ENCODE measurements at places on chromosomes 2 and 18.

DNA sequence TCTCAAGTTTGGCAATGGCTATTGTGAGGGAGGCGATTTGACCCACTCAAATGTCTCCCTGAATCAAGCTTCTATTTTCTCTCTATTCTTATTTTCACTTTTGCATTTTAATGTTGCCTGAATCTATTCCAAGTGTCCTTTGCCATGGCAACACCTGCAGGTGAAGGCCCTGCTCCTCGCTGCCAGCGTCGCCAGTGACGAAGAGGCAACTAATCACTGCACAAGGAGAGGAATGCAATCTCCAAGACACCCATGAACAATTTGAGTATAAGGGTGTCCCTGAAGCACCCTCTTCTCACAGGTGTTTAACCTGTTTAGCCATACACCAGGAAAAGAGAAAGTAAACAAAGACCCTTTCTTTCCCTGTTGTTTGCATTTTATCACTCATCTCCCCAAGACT lies 165.6 kb upstream of the VRK2 start:
- DNase-seq, result no peak

DNA sequence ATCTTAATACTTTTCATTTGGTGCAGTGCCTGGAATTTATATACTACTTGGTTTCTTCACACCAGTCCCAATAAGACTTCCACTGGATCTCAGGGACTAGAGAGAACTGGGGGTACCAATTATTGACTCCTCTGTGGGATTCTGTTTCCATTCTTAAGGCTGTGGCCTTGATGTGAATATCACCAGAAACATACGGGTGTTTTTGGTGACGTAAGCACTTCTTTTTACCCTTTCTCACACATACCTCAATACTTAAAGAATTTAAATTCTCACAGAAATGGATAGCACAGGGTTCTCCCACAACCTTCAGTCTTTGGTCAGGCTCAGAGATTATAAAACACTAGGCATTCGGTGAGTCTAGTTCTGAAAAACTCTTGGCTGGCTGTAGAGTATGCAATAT lies 84.1 kb downstream of the SUCLG1 start:
- no peak for DNase-seq

GRCh38 chr2:234863043-234863934 lies 88.5 kb upstream of the SH3BP4 start:
- DNase-seq, result peak; percentile 97

- no peak for DNase-seq
Observed at GRCh38 chr2:127188797-127189196, 31.3 kb downstream of the CYP27C1 start.

Measured in COLO829 (cell line).